GM13977 (cell line): ENCODE measurements at places on chromosomes 2 and 18.

DNA sequence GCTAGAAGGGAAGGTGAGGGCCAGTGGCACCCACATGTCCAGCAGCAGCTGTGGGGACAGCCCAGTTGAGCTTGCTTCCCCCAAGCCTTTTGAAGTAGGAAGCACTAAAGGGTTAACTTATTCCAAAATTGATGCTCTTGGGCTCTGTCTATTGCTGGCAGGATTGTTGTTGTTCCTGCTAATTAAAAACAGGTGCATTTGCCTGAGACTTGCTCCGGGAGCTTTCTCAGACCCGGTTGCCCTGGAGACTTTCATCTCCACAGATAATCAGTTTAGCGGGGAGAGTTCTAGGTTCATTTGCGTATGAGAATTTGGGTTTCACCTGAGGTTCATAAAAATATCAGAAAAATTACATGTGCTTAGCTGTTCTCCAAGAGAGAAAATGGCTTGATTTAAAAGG lies 277.3 kb downstream of the LRATD1 start:
- no peak for DNase-seq

DNA sequence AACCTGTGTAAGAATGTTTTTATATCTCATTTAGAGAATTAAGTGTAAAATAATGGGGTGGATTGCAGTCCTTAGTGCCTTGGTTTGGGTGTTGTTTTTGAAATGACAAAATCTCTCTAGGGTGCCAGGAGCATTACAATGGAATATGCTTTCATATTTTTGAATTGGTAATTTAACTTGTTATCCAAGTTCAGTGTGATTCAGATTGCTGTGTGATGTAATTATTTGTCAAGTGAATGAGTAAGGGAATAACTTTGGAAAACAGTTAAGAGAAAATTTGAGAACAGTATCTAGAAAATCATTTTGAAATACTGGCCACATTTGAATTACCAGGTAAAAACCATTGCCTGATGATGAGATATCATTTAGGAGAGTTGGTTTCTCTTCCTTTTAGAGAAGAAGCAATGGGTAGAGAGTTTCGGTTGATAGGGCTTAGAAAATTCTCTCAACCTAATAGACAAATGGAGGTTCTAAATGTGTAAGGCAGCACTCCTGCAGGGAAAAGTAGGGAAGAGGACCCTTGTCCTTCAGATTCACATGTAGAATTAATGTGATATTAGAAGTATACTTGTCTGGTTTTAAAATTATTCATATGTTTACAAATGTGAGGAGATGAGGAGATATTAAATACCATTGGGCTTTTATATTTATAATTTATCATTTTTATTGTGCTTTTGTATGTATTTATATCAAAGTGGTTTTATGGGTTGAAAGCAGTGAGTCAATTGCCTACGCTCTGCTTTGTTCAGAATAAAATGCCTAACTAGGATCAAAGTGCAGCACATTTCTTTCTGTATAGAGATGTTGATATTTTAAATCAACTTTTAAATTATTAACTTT lies 124.8 kb downstream of the PHLPP1 start:
- DNase-seq = no peak

DNA sequence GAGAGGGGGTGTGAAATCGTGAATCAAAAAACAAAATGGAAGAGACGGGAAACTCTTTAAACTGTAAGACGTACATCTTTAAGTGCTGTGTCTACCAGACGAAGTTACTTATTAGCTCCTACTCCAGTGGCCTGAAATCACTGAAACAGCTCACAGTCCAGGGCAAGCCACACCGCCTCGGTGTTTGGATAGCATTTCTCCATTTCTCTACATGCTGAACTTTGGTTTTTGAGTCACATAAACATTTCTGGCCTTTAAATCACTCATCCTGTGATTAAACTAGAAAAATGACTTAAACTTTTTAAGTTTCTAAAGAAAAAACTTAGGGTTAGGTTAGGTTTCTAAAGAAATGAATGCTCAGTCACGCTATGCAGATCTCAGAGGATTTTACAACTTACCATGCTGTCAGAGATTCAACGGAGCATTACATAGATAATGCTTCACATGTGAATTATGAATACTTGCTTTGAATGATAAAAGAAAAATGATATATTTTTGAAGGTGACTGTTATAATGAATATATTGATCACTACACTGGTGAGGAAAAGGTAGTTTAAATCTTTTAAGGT lies 138.4 kb downstream of the MBP start:
- no peak for DNase-seq

GRCh38 chr2:143909577-143910353 lies 610.2 kb downstream of the ZEB2 start:
- no peak for DNase-seq

GRCh38 chr2:240637116-240637900 lies 12.0 kb downstream of the GPR35 start:
- no peak for DNase-seq

DNA sequence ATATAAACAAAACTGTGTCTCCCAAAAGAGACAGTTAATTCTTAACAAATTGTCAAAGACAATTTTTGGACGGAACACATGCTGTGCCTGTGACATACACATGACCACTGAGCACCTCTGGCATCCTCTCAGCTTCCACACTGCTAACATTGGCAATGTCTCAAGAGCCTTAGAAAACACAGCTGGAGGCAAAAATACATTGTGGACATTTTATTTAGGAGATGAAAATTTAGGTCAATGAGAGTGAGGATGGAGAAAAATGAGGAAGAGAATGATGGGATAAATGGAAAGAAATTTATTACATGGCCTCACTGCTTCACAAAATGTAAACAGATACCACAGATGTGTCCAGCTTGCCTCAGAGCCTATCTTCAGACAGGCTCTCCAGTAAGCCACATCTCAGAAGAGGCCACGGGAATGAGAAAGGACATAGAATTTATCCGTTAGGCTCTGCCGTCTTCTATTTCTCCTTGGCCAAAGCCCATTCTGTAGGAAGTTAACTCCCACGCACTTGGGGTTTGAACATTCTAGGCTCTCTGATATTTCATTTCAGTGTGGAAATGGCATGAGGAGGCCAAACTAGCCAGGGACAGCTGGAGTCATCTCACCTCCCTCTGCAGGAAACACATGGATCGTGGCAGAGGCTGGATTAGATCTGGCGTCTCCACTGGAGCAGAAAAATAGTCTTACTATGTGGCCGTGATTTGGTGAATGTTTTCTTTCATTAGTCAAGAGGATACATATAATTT lies 519.4 kb upstream of the DSEL start:
- DNase-seq = no peak

GRCh38 chr18:25420077-25420825 lies 68.3 kb upstream of the ZNF521 start:
- no peak for DNase-seq

DNA sequence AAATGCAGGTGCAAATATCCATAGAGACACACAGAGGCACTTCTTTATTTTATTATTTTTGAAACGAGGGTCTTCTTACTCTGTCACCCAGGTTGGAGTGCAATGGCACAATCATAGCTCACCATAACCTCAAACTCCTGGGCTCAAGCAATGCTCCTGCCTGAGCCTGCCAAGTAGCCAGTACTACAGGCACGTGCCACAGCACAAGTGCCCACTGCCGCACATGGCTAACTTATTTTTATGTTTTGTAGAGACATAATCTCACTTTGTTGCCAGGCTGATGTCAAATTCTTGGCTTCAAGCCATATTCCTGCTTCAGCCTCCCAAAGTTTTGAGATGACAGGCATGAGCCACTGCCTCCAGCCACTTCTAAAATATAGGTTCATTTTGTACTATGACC lies 537.6 kb downstream of the THSD7B start:
- DNase-seq = no peak

GRCh38 chr2:215609089-215610032 lies 173.5 kb upstream of the FN1 start:
- no peak for DNase-seq

DNA sequence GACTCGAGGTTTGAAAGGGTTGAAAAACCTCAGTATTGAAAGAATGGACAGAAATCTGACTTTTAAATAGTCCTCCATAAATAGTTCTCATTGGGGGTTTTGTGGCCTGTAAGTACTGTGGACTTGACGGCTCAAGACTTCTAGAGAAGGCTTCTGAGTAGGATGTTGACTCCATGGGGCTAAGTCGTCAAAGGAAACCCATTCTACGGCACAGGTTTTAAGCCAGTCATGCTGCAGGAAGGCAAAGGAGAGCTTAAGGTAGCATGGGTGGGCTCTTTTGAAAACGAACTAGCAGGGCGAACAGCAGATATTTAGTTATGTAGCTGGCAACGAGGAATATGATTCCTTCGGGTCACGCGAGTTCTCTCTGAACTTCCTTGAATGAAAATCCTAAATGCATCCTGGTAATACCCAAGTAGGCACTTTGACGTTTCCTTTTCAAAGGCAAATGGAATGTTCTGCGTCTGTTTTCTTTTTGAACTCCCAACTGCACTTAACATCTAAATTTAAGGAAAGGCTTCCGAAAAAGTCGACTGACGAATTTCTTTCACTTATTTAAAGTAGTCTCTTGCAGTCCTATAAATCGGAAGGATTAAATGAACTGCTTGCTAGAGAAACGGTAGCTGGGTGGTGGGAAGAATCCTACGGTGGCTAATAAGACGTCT lies 1.1 kb upstream of the NEDD4L start:
- no peak for DNase-seq

DNA sequence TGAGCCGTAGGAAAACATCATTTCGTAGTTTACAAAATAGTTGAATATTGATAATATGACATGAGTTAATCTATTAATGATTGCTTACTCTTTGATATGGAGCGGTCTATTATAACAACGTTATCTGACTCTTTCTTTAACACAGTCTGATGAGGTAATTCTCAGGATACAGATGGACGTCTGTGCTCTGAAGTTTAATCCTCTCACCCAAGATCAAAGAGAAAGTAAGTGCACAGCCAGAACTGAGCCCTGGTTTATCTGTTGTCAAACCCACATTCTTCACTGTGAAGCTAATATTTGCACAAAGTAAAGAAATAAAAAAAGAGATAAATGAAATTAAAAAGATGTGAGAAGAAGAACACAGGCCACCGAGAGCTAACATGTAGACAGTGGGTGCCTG lies 190.9 kb upstream of the COPS8 start:
- DNase-seq = no peak

DNA sequence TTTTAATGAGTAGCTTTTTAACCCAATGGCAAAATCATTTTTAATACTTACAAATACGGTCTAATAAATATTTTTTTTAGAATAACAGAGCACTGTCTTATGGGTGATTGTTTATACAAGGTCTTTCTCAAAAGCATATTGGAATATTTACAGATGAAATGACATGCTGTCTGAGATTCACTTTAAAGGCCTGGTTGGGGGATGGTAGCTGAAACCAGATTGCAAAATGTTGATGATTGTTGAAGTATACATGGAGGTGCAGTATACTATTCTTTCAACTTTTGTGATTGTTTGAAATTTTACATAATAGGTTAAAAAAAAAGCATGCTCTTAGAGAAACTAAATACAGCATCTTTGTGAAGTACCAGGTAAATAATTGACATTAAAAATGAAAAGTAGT lies 111.2 kb downstream of the FMNL2 start:
- DNase-seq = no peak

- no peak for DNase-seq
Measured at GRCh38 chr2:159748089-159748488, 35.8 kb downstream of the MARCHF7 start.

GRCh38 chr18:62585274-62586150 lies 62.7 kb downstream of the ZCCHC2 start:
- DNase-seq = no peak

DNA sequence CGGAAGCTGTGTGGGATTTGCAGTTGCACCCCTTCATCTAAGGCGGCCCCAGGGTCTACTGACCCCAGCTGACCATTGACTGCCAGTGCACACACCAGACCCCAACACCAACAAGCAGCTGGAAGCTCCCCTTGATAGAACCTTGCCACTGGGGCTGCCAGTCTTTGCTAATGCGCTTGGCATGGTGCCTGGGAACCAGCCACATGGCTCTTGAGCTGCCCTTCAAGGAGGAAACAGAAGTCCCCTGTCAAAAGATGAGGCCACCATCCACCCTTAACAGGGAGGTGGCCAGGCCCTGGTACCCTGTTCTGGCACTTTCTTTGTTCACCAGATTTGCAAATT lies 8.6 kb downstream of the ALPI start:
- no peak for DNase-seq

DNA sequence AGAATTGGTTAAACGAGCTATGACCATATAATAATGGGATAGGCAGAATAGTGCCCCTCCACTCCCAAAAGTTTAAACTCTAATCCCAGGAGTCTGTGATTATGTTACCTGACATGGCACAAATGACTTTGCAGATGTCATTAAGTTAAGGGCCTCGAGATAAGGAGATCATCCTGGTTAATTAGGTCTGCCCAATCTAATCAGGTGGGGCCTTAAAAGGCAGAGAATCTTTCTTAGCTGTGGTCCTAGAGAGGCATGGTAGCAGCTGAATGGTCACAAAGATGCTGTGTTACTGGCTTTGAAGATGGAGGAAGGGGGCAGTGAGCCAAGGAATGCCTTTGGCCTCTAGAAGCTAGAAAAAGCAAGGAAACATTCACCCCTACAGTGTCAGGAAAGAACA lies 31.1 kb downstream of the TACR1 start:
- DNase-seq = no peak

DNA sequence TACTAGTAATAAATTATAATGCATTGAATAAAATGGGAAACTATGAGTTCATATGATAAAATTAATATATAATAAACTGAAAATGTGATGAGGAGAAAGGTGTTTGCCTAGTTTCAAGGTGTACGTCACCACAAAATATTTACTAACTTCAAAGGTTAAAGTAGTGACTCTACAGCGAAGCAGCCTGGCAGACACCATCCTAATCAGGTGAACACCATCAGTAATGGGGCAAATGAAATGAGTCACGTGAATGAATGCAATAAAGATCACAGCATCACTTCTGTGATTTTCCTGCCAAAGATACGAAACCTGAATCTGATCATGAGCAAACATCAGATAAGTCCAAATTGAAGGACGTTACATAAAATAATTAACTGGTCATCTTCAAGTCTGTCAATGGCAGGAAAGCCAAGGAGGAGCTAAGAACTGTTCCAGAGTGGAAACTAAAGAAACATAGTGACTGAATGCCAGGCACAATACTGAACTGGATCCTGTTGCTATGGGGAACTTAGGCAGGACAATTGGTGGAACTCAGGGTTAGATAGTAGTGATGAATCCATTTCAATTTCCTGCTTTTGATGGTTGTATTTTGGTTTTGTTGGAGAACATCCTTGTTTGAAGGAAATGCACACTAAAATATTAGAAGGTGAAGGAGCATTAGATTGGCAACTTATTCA lies 12.1 kb upstream of the NOSTRIN start:
- no peak for DNase-seq

- DNase-seq = no peak
Measured at GRCh38 chr2:30403592-30404312, 43.3 kb upstream of the LCLAT1 start.

GRCh38 chr2:42859006-42859552 lies 66.7 kb upstream of the HAAO start:
- peak; percentile 82 for DNase-seq

DNA sequence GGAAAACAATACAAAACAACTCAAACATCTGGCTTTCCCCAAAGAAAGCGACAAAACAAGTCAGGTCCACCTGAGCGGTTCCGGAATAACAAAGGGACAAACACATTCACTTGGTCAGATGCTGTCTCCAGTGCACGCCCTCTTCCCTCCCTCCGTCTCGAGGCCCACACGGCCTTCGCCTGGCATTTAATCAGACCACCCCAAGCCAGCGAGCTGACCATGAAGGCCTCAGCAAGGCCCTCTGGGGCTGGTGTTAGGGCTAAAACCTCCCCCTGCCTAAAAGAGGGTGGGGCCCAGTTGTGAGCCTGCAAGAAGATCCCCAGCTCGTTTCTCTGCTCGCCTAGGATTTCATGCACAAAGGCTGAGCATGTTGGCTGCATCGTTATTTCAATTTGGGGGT lies 180.3 kb downstream of the EIPR1 start:
- DNase-seq = no peak
